GM18507 (cell line): ENCODE measurements at places on chromosomes 7 and 10.

- no peak for DNase-seq
Observed at GRCh38 chr10:77681839-77682238, 44.2 kb upstream of the KCNMA1 start.

DNA sequence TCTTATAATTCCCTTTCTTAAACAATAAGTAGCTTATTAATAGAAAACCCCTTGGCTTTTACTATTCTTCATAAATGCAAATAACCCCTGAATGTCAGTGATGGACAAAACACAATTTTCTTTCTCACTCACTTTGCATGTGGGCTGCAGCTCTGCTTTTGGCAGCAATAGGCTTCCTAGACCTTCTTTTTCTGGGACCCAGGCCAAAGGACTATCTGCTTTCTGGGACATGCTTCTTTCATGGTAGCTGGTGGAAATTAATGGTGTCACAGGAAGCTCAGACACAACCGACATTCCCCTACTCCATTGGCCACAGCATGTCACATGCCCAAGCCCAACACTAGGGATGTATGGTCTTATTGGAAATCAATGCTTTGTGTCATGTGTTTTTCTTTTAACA, 134.3 kb upstream of the MDFIC start:
- DNase-seq, result no peak

DNA sequence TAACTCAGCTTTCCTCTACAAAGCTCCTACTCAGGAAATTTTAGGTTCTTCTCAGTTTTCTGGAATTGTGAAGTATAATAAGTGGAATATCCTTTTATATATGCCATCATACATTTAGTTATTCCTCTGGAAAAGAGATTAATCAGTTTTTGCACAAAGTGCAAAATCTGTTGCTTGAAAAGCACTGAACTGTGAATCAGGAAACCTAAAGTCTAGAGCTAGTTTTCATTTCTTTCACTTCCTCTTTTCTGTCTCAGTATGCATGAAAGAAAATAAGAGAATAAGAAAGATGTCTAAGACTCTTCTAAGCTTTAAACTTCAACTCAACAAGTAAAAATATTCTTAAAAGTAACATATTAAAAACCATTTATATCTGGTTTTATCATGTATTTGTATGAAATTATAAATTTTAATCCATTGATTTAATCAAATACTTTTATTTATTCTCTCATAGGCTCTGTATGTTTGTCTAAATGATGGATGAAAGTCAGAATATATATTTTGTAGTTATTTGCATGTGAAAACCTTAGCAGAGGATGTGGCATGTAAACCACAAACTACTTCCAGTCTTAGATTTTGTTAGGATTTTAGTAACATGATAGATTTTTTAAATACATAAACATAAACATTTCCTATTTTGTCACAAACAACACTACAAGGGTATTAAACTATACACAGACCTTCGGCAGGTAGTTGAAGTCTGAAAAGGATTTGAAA, 1073.0 kb downstream of the XPNPEP1 start:
- no peak for DNase-seq

GRCh38 chr7:30029696-30030095, 1.5 kb downstream of the PLEKHA8 start:
- no peak for DNase-seq

- DNase-seq, result no peak
Observed at GRCh38 chr7:42091461-42092291, 145.3 kb downstream of the GLI3 start.

DNA sequence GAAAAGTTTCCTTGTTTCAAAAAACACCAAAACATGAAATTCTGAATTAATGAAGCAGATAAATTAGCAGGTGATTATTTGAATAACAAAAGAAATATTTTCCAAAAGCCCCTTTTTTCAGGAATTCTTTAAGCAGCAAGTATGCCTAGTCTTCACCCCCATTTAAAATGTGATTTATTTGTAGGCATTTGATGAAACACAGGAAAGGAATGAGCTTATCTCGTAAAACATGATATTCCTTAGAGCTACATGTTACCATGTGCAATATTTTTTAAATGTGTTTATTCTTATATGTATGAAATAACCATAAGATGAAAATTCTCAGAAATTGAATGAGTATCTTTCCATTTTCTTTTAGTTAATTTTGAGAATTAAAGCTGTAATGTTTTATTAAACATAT, 106.1 kb downstream of the CHN2 start:
- DNase-seq, result no peak

GRCh38 chr7:38798552-38799267, 110.3 kb downstream of the VPS41 start:
- DNase-seq, result no peak

DNA sequence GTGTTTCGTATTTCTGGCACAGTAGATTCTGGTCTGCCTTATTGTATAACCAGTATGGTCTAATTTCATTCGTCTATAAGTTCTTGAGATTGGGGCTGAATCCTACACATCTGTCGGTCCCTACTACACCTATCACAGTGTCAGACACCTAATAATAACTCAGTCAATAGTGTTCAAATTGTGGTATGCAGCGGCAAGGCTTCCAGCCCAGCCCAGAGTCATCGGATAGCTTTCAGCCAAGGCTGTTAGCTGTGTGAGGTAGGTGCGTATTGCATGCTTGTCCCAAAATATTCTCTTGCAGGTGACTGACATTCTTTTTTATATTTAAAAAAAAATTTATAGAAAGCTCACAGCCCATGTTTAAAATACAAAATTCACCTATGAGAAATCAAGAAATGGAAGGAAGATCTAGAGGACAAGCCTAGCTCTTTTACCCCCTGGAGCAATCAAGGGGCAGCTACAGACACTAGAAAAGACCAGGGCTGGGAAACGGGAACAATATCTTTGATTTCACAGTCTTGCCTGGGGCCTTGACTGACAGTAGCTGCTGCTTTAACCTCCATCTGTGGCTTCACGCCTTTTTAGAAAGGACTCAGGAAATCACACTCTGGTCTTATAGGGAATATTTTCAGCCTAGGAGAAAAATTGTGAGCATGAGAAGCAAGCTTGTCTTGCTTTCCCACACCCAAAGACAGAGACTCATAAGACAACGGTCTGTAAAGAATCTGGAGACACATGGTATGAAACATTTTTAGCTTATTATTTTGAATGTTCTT, 9.5 kb upstream of the ASB4 start:
- no peak for DNase-seq

GRCh38 chr10:31372439-31372838, 53.4 kb downstream of the ZEB1 start:
- DNase-seq, result no peak

DNA sequence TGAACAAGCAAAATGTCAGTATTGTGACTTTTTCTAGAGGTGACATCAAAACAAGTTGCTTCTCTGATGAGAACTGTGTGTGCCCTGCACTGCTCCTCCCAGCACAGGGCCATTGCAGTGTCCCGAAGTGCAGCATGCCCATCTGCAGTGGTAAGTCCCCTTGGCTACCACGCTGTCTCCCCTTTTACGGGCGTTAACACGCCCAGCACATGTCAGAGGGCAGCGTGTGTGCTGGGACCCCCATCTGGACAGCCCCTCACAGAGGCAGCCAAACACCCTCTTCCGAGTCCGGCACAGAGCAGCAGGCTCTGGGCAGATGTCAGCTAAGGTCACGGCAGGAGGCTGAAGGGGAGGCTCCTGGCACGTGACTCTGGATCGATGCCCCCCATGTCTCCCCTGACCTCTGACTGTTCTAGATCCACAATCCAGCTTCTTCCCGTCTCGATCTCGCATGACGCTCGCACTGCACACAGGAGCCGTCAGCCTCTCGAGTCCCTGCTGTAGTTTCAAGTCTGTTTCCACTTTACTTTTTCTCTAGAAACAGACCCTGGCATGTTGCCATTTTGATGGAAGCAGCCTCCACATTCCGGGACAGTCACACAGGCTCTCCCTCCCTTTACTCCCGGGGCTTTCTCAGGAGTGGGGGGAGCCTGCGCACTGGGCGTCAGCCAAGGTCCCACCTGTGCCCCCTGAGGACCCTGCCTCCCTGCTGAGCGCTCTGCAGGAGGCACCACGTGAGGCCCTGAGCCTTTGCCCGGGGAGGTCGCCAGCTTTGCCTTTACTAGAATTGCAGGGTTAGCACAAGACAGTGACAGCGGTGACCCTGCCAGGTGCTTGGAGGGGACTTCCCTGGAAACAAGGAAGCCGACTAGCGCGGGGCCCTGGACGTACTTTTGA, 133.8 kb downstream of the TCERG1L start:
- no peak for DNase-seq

GRCh38 chr10:112913661-112914287, 36.3 kb upstream of the TCF7L2 start:
- DNase-seq, result no peak

GRCh38 chr7:83921941-83922607, 272.5 kb downstream of the SEMA3A start:
- DNase-seq, result no peak
